ENCODE measurements at places on chromosomes 7 and 10.

DNA sequence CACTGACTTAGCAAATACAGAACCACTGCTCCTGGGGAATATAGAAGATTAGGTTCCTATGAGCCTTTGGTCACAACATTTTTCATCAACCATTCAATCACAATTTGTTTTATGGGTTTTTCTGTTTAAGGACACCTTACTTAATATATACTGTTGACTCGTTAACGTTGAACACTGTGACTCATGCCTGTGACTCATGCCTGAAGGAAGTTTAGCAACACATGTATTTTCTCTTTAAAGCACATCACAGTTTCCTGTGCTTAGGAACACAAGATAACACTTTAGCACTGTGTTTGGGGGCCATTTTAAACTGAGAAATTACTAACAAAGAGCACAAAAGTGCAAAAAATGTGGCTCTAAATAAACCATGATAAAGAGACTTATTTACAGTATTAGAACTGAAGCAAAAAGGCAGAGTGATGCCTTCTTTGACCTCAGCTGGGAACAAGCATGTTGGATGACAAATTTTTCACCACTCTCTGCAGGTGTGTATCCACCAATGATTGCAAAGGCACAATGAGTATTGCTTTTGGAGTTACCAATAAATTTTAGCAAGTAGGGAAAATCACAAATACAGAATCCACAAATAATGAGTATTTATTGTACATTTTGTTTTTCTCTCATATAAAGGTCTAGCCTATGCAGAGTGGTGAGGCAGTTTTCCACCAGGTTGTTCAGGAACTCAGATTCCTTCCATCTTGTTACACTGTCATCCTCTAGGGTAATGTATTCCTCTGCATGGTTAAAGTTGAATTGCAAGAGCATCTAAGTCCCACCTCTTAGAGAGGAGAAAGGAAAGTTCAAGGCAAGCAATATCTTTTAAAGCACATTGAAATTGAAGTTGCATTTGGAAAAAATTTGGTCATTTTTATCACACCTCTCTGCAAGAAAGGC lies 7.3 kb downstream of the FGFBP3 start:
- DNase-seq = no peak

DNA sequence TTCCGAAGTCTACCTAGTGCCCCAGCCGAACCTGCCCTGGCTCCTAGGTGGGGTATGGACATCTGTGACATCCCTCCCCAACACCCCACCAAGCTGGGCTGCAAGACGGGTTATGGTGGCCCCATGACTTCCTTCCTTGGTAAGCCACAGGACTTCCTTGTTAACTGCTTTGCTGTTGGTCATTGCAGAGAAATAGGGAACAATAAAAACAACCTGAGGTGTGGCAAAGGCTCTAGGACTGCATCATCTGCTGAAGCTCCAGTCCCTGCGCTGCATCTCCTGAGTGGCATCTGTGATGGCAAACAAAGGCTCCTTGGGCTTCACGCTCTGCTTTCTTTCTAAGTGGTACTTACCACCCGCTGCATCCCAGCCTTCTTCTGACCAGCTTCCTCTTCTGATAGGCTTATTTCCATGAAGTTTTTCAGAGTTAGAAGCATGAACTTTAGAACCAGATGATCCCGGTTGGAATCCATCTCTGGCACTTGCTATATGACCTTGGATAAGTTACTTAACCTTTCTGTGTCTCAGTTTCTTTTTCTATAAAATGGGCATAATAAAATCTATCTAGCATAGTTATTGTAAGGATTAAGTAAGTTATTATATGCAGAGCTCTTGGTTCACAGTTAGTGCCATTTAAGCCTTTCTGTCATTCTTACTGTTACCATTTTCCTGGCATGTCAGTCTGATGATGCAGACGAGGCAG lies 216.8 kb downstream of the RPS24 start:
- DNase-seq = no peak

DNA sequence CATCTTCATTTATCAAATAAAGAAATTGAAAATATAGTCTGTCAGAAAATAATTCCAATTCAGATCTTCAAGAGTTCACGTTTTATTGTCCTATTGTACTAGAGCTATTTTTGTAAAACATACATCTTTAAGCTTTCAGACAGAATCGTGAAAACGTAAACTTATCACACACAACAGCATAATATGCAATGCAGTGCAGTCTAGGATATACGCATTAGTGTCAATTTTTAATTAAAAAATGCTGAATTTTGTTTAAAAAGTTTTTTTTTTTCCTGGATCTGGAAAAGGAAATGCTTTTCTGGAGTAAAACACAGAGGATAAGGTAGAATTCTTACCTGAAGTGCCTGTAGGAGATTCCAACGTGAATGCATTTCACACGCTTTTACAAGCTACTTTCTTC lies 458.2 kb upstream of the KLF6 start:
- no peak for DNase-seq

DNA sequence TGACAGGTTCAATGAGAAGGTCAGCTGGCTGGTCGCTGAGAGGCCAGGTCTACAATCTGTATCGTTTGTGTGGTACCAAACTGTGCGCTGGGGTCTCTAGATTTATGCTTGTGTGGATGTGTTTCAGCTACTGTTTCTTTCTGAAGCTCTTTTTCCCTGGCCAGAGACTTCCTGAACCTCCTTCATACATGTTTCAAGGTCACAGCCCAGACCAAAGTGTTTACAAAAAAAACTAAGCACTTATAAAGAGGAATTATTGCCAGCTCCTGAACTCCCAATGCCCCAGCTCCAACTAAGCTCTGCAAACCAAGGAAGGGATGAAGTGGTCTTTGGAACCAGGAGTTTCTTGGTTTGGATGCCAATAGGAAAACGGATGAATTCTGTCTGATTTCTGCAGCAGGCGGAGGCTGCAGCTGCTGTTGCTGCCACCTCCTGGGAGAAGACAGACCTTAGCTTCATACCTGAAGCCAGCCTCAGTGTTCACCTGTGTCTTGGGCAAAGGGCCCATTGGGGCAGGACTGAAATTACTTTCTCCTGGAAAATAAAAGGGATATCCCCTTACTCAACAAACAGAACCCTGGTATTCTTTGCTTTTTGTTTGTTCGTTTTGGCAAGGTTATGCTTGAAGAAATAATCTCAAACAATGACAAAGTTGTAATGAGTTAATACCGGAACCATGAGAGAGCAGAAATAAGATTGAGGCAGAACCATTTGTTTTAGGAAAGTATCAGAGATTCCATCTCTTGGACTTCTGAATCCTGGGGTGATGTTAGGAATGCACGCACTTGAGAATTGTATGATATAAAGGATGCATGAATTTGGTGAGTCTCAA lies 24.6 kb upstream of the MKLN1 start:
- DNase-seq = no peak

- DNase-seq = no peak
These were observed 133.0 kb upstream of the TNS3 start for GRCh38 chr7:47714669-47715607.

DNA sequence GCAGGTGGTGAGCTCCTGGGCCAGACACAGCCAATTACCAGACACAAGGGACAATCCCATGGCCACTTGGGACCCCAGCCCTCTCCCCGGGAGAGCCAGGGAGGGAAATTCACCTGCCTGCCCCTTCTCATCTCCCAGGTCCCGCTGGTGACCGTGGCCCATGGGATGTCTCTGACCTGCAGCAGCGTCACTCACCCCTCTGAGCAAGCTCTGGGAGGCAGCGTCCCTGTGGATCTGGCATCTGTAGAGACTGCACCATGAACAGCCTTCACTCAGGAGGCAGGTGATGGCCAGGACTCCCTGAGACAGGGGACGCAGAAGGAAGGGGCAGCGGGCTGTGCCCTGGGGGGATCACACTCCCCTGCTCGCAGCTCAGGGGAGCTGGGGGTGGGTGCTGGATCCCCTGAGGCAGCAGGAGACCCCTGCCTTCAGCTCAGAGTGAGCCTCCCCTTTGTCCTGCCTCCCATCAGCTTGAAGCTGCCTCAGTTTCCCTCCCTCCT lies 90.8 kb downstream of the FOXL3 start:
- DNase-seq = no peak

DNA sequence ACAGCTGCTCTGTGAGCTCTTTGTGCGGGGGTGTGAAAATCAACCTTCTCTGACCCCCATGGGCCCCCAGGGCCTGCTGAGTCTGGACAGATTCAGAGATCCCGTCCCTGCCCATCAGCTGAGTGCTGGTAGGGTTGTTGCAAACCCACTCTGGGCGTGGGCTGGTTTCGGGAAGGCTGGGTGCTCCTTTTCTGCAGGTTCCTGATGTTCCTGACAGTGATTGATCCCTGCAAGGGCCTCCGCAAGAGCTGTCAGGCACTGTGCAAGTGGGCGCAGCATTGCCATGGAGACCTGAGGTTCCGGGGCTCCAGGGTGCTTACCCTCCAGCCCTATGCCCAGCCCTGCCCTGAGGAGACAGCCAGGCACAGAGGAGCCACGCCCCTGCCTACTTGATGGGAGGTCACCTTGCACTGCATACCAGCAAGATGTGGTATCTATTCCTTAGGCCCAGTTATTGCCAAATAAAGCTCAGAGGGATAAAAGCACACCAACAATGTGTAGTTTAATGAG lies 44.3 kb upstream of the INPP5A start:
- no peak for DNase-seq

DNA sequence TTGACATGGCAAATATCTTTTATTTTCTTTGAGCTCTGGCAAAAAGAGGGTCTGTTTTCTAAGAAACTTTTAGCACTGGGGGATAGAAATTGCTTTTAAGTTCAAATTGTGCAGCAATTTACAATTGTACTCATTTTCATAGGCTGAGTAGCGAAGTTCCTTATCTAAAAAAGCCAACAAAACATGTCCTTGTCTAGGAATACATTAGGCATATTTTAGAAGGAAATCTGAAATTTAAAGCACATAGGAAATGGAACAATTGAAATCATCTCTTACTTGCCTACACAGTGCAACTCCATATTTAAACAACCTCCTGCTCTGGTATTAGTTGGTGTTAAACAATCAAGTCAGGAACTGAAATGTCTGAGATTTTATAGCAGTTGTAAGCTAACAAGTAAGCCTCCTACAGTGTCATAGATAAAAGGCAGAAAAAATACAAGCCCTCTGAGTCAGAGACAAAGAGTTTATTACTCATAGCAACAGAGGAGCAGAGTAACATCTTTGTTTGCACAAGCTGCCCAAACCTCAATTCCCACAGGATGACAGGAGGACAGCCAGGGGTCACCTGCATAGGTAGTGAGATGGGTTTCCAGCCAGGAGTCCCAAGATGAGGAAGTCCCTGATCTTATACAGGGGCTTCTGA lies 280.2 kb upstream of the HGF start:
- DNase-seq = no peak

- no peak for DNase-seq
These were observed 104.6 kb upstream of the SFMBT2 start for GRCh38 chr10:7515439-7515838.

GRCh38 chr7:138669364-138669763 lies 31.8 kb downstream of the SVOPL start:
- no peak for DNase-seq

GRCh38 chr7:17300012-17300411 lies 1.6 kb downstream of the AHR start:
- no peak for DNase-seq

DNA sequence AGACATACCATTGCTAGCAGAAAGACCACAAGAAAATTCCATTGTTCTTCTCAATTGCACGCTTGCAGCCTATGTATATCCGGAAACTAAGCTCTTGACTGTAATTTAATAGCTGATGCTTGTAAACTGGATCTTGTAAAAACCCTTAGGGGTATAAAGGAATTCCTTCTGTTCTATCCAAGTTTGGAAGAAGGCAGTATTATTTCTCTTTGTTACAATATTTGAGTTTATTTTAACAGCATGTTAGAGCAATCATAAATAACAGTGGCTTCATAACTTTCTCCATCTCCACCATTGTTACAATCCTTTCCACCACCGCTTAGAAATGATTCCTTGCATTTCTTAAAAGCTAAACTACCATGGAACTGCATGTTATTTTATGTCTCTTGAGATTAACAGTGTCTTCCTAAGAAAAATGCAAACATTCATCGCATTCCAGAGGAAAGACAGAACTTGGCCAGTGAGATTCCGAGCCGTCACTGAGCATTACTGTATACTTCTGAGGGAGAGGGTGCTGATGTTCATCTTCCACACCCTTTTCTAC lies 92.5 kb downstream of the TRIL start:
- no peak for DNase-seq

GRCh38 chr7:28684650-28685241 lies 272.4 kb downstream of the CREB5 start:
- no peak for DNase-seq

DNA sequence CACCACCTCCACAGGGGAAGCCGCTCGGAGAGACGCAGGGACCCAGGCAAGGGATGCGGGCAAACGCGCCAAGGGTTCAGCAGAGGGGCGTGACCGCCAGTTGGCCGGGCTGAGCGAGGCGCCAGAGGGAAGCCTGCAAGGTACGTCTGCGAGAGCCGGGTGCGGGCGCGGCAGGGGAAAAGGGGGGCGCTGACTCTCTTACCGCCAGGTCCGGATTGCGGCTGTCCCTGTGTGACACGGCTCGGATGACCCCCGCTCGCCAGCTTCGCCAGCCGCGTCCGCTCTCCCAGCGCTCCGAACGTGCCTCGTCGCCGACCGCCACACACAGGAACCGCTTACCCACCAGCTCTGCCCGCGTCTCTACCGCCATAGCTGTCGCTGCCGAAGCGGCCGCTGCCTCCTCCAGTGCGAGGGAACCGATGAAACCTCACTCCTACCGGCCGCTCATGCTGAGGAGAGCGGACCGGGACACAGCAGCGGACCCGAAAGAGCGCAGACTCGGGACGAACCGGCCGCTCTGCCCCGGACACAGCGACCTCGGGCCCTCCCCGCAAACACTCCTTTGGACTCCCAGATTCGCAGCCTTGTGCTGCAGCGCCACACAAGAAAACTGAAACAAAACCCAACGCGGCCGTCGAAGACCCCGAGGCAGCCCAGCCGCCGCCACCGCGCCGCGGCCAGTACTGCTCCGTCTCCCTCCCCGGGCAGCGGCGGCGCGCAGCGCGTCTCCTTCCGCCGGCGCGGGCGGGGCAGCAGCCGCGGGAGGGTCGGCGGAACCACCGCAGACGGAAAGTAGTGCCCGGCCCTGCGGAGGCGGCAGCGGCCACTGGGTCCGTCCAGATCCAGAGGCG lies at the start of gene JMJD1C:
Gene JMJD1C (minus strand): TSS at position 685 of the 851 bp plus-strand sequence. CDS start 315 bp downstream, at position 370.
- DNase-seq = peak; percentile 72

- DNase-seq = no peak
These were observed 34.7 kb downstream of the TRRAP start for GRCh38 chr7:98913026-98913425.

DNA sequence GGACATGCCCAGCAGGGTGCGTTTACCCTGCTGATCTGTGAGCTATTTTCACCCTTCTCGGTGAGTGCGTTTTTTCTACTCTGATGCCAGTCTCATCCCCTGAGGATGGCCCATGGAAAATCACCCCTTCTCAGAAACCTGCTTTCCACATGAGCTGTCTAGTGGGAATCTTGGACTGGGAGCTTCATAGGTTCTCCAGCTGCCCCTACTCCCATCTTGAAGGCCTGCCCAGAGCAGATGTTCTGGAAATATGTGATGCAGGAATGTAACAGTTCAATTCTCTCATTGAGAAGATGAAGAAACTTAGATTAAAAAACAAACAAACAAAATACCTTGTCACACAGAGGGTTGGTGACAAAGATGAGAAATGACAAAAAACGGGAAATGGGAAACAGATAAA lies 146.9 kb upstream of the RAB11FIP2 start:
- no peak for DNase-seq
